Activated CD4-positive, alpha-beta memory T cell treated with anti-CD3 and anti-CD28 coated beads for 36 hours (primary cell): ENCODE measurements at places on chromosomes 3 and 15. TPM values are rescaled to one million over a fixed set of nuclear protein-coding genes. Genes with fewer than 3 reads are reported as not detected.

DNA sequence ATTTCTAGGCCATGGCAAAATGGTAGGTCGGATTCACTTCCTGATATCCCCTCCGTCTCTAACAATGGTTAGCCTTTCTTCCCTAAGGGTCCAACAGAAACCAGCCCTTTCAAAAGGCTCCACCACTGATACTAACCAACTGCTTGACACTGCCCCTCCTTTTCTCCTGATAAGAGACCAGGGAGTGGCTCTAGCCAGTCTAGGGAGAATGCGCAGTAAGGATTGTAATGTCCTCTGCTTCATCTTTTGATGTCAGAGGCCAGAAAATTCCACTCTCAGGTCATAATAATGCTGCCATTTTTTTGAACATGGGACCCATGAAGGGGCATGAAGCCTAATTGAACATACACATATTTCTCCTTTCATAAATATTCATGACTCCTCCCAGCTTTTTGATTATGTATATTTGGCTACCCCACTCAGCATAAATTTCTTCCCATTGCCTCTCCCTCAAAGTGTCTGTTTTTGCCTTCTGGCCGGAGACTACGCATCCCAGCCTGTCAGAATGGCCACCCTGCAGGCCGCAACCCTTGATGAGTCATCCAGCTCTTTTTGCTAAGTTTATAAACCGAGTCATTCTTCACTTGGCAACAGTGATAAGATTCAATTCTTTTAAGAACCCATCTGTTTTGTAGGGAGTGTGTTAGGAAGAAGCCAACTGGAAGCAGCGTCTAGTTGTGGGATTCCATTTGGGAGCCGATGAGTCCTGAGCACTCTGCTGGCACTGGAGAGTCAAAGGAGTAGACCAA lies 189.0 kb upstream of the MCTP2 start:
- H3K27me3 ChIP-seq, result peaks cover 2% of the 10 kb centered on the region
- H3K4me1 ChIP-seq, result no peaks in the 10 kb centered on the region
- H3K4me3 ChIP-seq, result no peak overlapping the region

- DNase-seq, result no peak
- H3K4me3 ChIP-seq, result no peak overlapping the region
- no peaks in the 10 kb centered on the region for H3K4me1 ChIP-seq
- no peaks in the 10 kb centered on the region for H3K36me3 ChIP-seq
- H3K27me3 ChIP-seq, result peaks cover 12% of the 10 kb centered on the region
These were observed 88.2 kb upstream of the TSC22D2 start for GRCh38 chr3:150319900-150320299.

DNA sequence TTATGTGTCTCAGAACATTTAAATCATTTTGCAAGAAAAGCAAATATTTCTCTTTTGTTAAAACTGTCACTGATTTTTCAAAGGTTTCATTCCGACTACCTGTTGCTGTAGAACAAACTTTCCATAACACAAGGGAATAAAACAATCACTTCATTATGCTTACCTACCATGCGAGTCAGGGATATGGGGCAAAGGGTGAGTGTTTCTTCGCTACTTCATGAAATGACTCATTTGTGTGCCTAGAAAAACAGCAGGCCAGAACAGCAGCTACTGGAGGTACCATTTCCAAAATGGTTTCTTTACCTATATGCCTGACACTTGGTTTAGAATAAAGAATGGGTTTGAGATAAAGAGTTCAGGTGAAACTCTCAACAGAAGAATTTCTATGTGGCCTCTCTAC lies 712.5 kb downstream of the PLOD2 start:
- H3K36me3 ChIP-seq, result no peaks in the 10 kb centered on the region
- no peak overlapping the region for H3K27ac ChIP-seq
- DNase-seq, result no peak
- no peaks in the 10 kb centered on the region for H3K27me3 ChIP-seq
- H3K4me1 ChIP-seq, result no peaks in the 10 kb centered on the region

DNA sequence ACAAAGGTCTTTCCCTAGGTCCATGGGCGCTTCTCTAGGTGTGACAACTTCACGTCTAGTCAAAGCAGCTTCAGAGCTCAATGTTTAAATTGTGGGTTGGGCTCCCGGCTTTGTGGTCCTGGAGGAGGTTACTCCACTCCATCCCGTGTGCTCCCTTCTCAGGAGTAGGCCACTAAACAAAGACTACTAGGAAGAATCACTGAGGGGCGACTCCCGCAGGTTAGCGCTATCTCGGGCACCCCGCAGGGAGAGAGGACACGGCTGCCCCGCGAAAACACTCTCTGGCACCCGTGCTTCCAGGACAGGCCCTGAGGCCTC lies 500 bp downstream of the PARP6 start:
- peaks cover 13% of the 10 kb centered on the region for H3K36me3 ChIP-seq
- H3K4me3 ChIP-seq, result peak overlapping the region; percentile 83
- DNase-seq, result peak; percentile 29
- H3K27ac ChIP-seq, result peak overlapping the region; percentile 80
- H3K4me1 ChIP-seq, result peaks cover 33% of the 10 kb centered on the region

- H3K4me1 ChIP-seq, result peaks cover 12% of the 10 kb centered on the region
- no peak overlapping the region for H3K27ac ChIP-seq
- no peak for DNase-seq
- H3K4me3 ChIP-seq, result no peak overlapping the region
- H3K36me3 ChIP-seq, result peaks cover 14% of the 10 kb centered on the region
- no peaks in the 10 kb centered on the region for H3K27me3 ChIP-seq
These were observed 23.8 kb upstream of the ANXA2 start for GRCh38 chr15:60421544-60421943.

GRCh38 chr3:141269961-141270360 lies 38.3 kb downstream of the PXYLP1 start:
- H3K36me3 ChIP-seq, result peaks cover 3% of the 10 kb centered on the region
- no peak overlapping the region for H3K27ac ChIP-seq

- H3K36me3 ChIP-seq, result peaks cover 11% of the 10 kb centered on the region
- peaks cover 8% of the 10 kb centered on the region for H3K4me1 ChIP-seq
- H3K4me3 ChIP-seq, result no peak overlapping the region
- no peak overlapping the region for H3K27ac ChIP-seq
These were observed 36.3 kb upstream of the SKOR1 start for GRCh38 chr15:67788986-67789385.

- H3K27me3 ChIP-seq, result no peaks in the 10 kb centered on the region
- no peaks in the 10 kb centered on the region for H3K36me3 ChIP-seq
- no peak overlapping the region for H3K4me3 ChIP-seq
- no peak overlapping the region for H3K27ac ChIP-seq
- DNase-seq, result no peak
- no peaks in the 10 kb centered on the region for H3K4me1 ChIP-seq
These were observed 25.0 kb downstream of the SEMA6D start for GRCh38 chr15:47742334-47742733.

BRPF1 gene
- total RNA-seq, result 25.0 TPM

DNA sequence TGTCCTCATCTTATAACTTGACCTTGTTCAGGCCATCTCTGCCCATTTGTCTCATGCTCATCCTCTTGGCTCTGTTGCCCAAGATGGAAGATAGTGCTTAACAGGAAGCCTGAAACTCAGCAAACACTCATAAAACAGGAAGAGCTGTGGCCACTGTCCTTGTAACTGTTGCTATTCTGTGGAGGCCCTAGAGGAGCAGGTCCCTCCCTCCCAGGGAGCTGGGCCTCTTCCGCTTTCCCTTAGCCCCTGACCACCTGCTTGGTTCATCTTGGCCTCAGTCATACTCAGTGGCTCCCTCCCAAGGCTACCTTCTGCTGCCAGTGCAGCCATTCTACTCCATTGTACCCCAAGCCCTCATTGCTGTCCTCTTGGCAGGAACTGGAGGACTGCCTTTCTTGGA lies 3.5 kb downstream of the MAPKAPK3 start:
- peak overlapping the region; percentile 91 for H3K27ac ChIP-seq
- H3K4me1 ChIP-seq, result peaks cover 76% of the 10 kb centered on the region
- DNase-seq, result peak; percentile 53
- no peaks in the 10 kb centered on the region for H3K27me3 ChIP-seq
- H3K4me3 ChIP-seq, result peak overlapping the region; percentile 93

DNA sequence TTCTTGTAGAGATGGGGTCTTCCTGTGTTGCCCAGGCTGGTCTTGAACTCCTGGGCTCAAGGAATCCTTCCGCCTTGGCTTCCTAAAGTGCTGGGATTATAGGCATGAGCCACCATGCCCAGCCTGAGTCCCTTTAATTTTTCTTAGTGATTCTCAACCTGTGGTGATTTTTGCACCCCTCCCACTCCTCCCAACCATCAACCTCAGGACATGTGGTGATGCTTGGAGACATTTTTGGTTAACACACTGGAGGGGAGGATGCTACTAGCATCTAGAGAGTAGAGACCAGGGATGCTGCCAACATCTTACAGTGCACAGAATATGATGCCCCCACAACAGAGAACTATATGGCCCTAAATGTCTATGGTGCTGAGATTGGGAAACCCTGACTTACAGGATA lies 83.0 kb upstream of the LMOD3 start:
- H3K4me1 ChIP-seq, result peaks cover 80% of the 10 kb centered on the region
- no peak overlapping the region for H3K4me3 ChIP-seq
- H3K36me3 ChIP-seq, result peaks cover 3% of the 10 kb centered on the region

- no peaks in the 10 kb centered on the region for H3K4me1 ChIP-seq
- DNase-seq, result no peak
- H3K27ac ChIP-seq, result no peak overlapping the region
These were observed 22.3 kb upstream of the GNB4 start for GRCh38 chr3:179473565-179473964.

OPA1 gene
- total RNA-seq, result 92.6 TPM

MEX3B gene
- 0.82 TPM for total RNA-seq

DNA sequence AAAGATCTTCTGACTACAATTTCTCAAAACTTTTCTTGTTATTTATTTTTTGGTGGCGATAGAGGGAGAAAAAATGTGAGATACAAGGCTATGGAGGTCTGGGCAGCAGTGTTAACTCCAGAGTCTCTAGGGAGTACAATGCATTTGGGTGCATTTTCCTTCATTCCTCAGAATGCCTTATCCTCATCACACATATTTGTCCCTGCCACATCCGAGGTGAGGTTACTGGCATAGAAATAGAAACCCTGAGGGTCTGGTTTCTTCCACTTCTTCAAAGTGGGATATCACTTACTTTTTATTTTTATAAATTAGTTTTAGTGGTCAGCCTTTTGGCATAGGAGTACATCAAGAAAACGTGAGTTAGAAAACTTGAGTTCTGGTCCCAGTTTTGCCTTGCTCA lies 150.4 kb downstream of the TIGIT start:
- H3K27ac ChIP-seq, result no peak overlapping the region
- H3K4me3 ChIP-seq, result no peak overlapping the region
- H3K36me3 ChIP-seq, result no peaks in the 10 kb centered on the region
- no peak for DNase-seq
- H3K27me3 ChIP-seq, result no peaks in the 10 kb centered on the region
- H3K4me1 ChIP-seq, result no peaks in the 10 kb centered on the region

DNA sequence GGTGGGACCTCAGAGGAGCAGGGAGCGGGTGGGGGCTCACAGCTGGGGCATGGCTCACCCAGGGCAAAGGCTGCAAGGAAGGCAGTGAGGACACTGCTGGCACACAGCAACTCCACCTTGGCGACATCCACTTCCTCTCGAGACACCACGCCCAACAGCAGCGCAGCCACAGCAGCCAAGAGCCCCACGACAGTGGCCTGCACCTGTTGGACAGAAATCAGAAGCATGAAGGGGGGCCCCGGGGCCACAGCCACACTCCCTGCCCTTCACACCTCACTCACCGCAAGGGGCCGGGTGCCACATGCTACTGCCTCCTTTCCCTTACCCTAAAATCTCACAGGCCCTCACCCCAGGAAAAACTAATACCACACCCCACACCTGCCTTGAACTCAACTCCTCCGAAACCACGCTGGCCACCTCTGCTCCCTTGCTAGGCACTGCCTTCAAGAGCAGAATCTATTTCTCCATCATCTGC lies 57.3 kb downstream of the ROPN1B start:
- peaks cover 39% of the 10 kb centered on the region for H3K36me3 ChIP-seq
- no peak overlapping the region for H3K4me3 ChIP-seq
- H3K27me3 ChIP-seq, result no peaks in the 10 kb centered on the region

DNA sequence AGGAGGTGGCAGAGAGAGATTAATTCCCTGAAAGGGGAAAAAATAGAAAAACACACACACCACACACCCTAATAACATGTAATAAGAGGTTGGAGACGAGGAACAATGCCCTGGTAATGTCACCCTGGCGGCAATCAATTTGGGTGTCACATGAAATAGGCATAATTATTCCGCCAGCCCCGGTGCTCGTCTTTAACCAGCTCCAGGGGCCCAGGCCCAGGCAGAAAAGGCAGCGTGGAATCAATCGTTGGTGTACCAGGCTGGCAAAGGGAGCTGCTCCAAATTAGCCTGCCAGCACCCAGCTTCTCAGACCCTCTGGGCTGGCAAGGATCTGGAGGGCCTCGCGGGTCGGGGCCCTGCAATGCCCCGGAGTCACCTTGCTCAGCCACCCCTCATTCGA lies 5.6 kb downstream of the LINGO1 start:
- DNase-seq, result no peak
- H3K4me3 ChIP-seq, result no peak overlapping the region
- H3K27ac ChIP-seq, result no peak overlapping the region
- peaks cover 5% of the 10 kb centered on the region for H3K27me3 ChIP-seq
- H3K36me3 ChIP-seq, result no peaks in the 10 kb centered on the region

DNA sequence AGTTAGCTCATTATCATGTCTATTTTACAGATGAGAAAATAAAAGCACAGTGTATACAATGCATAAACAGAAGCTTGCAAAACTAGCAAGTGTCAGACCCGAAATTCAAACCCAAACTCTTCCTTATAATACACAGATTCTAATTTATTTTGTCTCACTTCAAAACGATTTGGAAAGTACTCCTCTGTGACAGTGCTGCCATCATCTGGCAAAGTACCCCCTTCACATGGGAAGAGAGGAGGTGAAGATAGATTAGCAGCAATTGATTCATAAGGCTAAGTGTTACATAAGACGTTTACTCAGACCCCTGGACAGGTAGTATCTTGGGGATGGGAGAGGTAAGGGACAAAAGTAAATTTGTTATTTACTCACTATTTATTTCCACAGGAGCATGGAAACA lies 744.0 kb upstream of the SGO1 start:
- H3K27me3 ChIP-seq, result no peaks in the 10 kb centered on the region
- no peaks in the 10 kb centered on the region for H3K36me3 ChIP-seq
- no peak for DNase-seq

GRCh38 chr15:83380682-83381081 lies 66.5 kb upstream of the SH3GL3 start:
- peak; percentile 55 for DNase-seq
- no peak overlapping the region for H3K27ac ChIP-seq

DNA sequence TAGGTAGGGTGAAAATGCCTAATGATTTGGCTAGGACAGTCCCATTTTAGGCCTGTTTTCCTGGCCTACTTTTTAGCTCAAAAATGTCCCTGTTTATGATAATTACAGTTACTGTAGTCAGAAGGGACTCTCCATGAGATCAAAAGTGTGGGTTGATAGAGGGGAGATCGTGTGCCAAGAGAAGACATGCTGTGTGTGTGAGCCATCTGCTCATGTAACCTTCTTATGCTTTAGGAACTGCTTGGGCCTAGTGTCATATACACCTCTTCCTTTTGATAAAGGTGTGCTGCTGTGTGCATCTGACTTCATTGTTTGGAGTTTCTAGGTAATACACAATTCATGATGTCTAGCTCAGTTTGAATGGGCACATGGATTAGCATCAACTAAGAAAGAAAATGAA lies 786.5 kb downstream of the PDCD6IP start:
- no peak overlapping the region for H3K4me3 ChIP-seq
- no peak for DNase-seq
- no peaks in the 10 kb centered on the region for H3K4me1 ChIP-seq
- H3K27me3 ChIP-seq, result no peaks in the 10 kb centered on the region

- H3K4me3 ChIP-seq, result no peak overlapping the region
- no peaks in the 10 kb centered on the region for H3K36me3 ChIP-seq
- no peak for DNase-seq
- no peak overlapping the region for H3K27ac ChIP-seq
- peaks cover 9% of the 10 kb centered on the region for H3K27me3 ChIP-seq
These were observed 119.3 kb upstream of the PFN2 start for GRCh38 chr3:150090006-150090405.

DUOXA2 gene
- not detected for total RNA-seq

SNX22 gene
- 0.38 TPM for total RNA-seq
